ENCODE measurements at places on chromosomes 4 and X. TPM values are rescaled to one million over a fixed set of nuclear protein-coding genes. Genes with fewer than 3 reads are reported as not detected.

The POU3F4 gene
- total RNA-seq = not detected

DNA sequence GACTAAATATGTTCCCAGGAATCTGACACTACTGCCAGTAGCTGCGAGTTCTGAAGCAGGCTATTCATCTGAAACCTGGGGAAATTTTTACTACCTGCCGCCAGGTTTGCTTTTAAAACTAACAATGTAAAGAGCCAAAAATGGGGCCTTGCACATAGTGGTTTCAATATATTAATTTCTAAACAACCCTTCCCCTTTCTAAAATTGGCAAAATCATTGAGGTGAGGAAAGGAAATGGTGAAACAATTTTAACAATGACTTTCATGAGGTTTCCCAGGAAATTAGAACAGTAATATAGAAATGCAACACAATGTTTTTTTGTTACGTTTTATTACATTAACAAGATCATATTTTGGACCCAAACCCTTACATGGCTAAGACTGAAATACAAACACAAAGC lies 21.3 kb downstream of the FANCB start:
- peaks cover 4% of the 10 kb centered on the region for H3K36me3 ChIP-seq
- H3K4me1 ChIP-seq = no peaks in the 10 kb centered on the region
- H3K27me3 ChIP-seq = no peaks in the 10 kb centered on the region
- DNase-seq = no peak
- no peak overlapping the region for H3K27ac ChIP-seq

The NLGN4X gene
- total RNA-seq = 1.2 TPM

The CT83 gene
- total RNA-seq = not detected

The LRAT gene
- total RNA-seq = not detected

The FAM184B gene
- not detected for total RNA-seq

DNA sequence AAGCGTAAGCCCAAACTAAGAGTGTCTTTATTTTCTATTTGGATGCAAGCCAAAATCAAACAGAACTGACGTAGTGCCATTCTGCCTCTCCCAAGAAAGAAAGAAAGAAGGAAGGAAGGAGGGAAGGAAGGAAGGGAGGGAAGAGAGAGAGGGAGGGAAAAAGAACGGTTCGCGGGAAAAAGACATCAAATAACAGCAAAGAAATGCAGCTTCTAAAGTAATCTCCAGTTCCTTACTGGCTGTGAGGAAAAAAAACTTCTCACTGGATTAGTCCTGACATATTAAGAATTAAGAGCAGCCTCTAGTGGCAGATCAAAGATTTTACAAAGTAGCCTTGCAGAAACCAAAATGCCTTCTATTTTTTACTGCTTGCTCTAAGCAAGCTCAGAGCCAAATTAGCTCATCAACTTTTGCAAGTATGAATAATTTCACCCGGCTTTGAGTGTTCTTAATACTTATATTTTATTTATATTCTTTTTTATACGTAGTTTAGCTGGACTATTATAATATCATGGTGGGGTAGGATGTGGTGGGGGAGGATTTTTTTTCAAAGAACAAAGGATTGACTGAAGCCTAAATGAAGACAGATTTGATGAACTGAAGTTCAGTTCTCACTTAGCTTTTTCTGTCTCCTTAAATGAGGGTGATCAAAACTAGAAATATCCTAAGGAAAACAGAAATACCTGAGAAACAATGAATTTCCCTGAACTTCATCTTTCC lies 36.6 kb downstream of the PITX2 start:
- peak; percentile 33 for DNase-seq
- H3K4me1 ChIP-seq = 0 out of 2 replicates have a peak, but pooled peaks cover 3% of the 10 kb centered on the region
- H3K4me3 ChIP-seq = no peak overlapping the region
- H3K27me3 ChIP-seq = no peaks in the 10 kb centered on the region
- H3K36me3 ChIP-seq = no peaks in the 10 kb centered on the region

DNA sequence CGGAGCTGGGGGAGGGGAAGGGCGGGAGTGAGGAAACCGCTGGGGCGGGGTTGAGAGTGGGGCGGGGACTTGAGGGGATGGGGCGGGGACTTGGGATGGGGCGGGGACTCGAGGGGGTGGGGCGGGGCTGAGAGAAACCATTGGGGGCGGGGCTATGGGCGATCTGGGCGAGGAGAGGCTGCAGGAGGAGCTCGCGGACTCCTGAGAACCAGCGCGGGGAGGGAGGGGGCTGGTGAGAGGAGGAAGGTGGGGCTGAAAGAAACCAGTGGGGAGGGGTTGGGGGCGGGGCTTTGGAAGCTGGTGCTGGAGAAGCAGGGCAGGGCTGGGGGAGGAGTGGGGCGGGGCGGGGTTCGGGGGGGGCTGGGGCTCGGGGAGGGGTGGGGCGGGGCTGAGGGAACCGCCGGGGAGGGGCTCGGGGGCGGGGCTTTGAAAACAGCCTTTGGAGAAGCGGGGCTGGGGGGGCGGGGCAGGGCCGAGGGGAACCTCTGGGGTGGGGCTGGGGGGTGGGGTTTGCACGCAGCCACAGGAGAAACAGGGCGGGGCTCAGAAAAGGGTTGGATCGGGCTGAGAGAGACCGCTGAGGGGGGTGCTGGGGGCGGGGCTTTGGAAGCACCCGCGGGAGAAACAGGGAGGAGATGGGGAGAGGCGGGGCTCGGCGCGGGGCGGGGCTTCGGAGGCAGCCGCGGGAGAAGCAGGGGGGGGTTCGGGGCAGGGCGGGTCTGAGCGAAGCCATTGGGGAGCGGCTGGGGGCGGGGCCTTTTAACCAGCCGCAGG lies 777 bp upstream of the EOLA2 start:
- peak overlapping the region; percentile 85 for H3K27ac ChIP-seq
- peak; percentile 50 for DNase-seq
- no peaks in the 10 kb centered on the region for H3K4me1 ChIP-seq
- H3K4me3 ChIP-seq = peak overlapping the region; percentile 82
- H3K36me3 ChIP-seq = peaks cover 6% of the 10 kb centered on the region

DNA sequence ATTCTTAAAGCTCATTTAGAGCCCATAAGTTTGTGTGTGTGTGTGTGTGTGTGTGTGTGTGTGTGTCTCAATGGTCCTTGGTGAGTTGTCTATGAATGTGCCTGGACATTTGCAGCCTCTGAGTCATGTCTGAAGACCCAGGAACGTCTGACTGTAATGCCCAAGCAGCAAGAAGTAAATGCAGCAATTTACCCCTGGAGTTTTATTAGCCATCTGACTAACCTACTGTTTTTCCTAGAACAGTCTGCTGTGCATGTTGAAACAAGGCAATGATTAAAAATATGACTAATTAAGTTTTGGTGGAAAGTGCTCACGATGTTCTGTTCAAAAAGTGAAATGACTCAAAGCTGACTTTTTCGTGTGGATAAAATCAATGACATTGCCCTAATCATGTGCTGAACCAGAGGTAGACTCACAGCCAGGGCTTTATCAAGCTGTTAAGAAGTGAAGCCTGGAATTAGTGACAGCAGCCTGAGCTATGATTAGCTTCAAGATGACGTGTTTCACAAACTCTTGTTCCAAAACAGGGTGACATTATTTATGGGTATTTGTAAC lies 201.6 kb downstream of the CPE start:
- peak; percentile 6 for DNase-seq
- no peaks in the 10 kb centered on the region for H3K36me3 ChIP-seq
- H3K27ac ChIP-seq = no peak overlapping the region
- H3K27me3 ChIP-seq = no peaks in the 10 kb centered on the region

The SSX2B gene
- not detected for total RNA-seq

DNA sequence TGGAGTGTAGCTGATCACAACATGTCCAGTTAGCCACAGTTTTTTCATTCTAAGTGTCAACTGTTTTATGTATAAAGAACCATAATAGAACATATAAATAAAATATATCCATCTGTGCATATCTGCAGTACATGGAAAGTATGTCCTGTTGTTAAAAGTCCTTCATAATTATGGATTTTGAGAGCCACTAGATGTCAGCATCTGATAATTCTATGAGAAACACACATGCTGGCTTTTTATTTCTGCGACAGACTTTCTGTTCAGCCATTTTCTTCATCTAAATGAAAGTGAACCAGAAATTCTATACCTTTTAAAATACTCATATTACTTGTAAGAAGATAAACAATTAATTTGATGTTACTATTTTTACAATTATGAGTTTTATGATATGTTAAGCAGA lies 251.5 kb downstream of the GPM6A start:
- DNase-seq = no peak
- no peaks in the 10 kb centered on the region for H3K27me3 ChIP-seq
- no peaks in the 10 kb centered on the region for H3K4me1 ChIP-seq
- H3K4me3 ChIP-seq = no peak overlapping the region
- no peak overlapping the region for H3K27ac ChIP-seq
- H3K36me3 ChIP-seq = no peaks in the 10 kb centered on the region

- H3K27me3 ChIP-seq = no peaks in the 10 kb centered on the region
- no peak for DNase-seq
- no peaks in the 10 kb centered on the region for H3K36me3 ChIP-seq
- no peak overlapping the region for H3K27ac ChIP-seq
- no peak overlapping the region for H3K4me3 ChIP-seq
Measured at GRCh38 chr4:167890226-167890625, 202.1 kb upstream of the ANXA10 start.

DNA sequence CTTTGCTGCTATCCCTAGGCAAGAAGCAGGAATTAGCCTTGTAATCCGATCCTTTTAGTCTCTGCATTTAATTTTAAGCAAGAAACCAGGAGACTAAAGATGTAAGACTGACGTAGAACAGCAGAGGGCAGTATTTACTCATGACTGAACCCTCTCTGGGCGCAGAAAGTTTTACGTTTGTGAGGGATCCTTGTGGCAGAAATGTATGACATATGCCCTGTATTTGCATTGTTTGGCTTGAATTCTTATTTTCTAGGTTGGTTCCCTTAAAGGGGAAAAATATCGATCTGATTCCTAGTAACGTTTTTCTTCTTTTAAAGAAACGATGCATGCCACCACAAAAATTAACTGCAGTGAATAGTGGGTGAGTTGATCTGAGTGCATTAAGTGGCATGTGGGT lies 1.3 kb upstream of the FAT4 start:
- H3K27ac ChIP-seq = peak overlapping the region; percentile 8
- H3K4me1 ChIP-seq = peaks cover 28% of the 10 kb centered on the region
- H3K4me3 ChIP-seq = no peak overlapping the region

GRCh38 chr4:103449296-103450023 lies 251.3 kb upstream of the CENPE start:
- no peak overlapping the region for H3K27ac ChIP-seq
- H3K36me3 ChIP-seq = no peaks in the 10 kb centered on the region
- H3K4me3 ChIP-seq = no peak overlapping the region
- no peaks in the 10 kb centered on the region for H3K27me3 ChIP-seq
- H3K4me1 ChIP-seq = no peaks in the 10 kb centered on the region

The RGN gene
- not detected for total RNA-seq

DNA sequence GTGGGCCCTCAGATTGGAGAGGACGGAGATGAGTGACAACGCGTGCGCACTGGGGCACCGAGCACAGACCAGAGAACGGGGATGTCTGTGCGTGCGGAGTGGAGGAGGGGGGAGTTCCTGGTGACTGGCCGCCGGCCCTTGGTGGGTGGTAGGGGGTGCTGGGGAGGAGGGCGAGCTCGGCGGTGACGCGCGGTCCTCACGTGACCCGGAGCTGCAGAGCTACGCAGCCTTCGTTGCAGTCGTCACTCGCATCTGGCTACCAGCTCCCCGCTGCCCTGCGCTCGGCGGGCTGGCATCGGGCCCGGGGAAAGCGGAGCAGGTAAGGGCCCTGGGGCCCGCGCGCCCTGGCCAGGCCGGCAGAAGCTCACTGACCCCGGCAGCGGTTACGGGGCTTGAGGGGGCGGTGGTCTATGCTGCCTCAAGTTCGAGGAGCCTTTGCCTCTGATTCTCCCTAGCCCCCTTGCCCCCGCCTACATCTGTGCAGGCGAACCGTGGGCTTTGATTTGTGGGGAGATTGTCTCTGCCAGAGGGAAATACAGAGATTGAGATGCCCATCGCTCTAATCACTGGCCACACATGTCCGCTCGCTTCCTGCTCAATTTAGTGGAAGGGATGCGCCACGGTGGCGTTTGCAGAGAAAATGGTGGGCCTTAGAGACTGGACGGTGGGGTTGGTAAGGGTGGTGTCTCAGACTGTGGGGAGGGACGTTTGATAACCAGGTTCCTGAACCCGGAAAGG lies at the start of gene ARMCX4:
Gene ARMCX4 (plus strand): TSS at position 245 of the 738 bp plus-strand sequence. CDS start 3,134 bp downstream, outside the sequence.
- peaks cover 34% of the 10 kb centered on the region for H3K36me3 ChIP-seq
- H3K4me1 ChIP-seq = peaks cover 27% of the 10 kb centered on the region
- H3K27ac ChIP-seq = peak within 1 kb of the TSS; percentile 80
- peak within 1 kb of the TSS; percentile 71 for H3K4me3 ChIP-seq

- H3K36me3 ChIP-seq = peaks cover 97% of the 10 kb centered on the region
- no peaks in the 10 kb centered on the region for H3K27me3 ChIP-seq
- H3K4me1 ChIP-seq = peaks cover 32% of the 10 kb centered on the region
- H3K27ac ChIP-seq = no peak overlapping the region
Measured at GRCh38 chr4:121674696-121675095, 22.1 kb downstream of the ANXA5 start.

GRCh38 chrX:57417827-57418226 lies 131.3 kb downstream of the FAAH2 start:
- H3K27ac ChIP-seq = no peak overlapping the region
- no peak overlapping the region for H3K4me3 ChIP-seq
- H3K4me1 ChIP-seq = no peaks in the 10 kb centered on the region
- no peaks in the 10 kb centered on the region for H3K27me3 ChIP-seq

GRCh38 chr4:145177906-145178538 lies 2.4 kb downstream of the OTUD4 start:
- H3K36me3 ChIP-seq = peaks cover 11% of the 10 kb centered on the region
- H3K4me1 ChIP-seq = peaks cover 13% of the 10 kb centered on the region
- H3K27ac ChIP-seq = peak overlapping the region; percentile 55
- DNase-seq = peak; percentile 55

GRCh38 chr4:52962721-52963120 lies 100.6 kb downstream of the RASL11B start:
- no peak overlapping the region for H3K4me3 ChIP-seq
- H3K27ac ChIP-seq = no peak overlapping the region
- no peaks in the 10 kb centered on the region for H3K27me3 ChIP-seq
- H3K4me1 ChIP-seq = peaks cover 23% of the 10 kb centered on the region
- H3K36me3 ChIP-seq = no peaks in the 10 kb centered on the region

DNA sequence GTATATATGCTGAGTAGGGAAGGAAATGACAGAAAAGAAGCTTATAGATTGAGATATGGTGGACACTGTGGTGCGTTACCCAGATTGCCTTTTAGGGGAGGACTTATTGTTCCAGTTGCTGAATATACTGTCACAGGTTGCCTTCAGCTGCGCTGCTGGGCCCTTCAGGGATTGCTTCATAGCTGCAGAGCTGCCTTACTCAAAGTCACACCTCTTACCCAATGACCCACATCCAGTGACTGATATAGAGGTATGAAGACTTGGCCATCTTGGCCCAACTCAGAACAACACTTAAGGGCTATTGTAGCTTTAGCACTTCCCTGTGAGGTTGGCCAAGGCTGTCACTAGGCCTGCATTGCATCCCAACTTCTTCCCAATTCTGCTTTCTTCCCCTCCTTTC lies 63.4 kb upstream of the TMEM164 start:
- H3K36me3 ChIP-seq = no peaks in the 10 kb centered on the region
- H3K27me3 ChIP-seq = no peaks in the 10 kb centered on the region
- no peak overlapping the region for H3K4me3 ChIP-seq
- no peak overlapping the region for H3K27ac ChIP-seq

GRCh38 chr4:7183780-7184460 lies 8.4 kb upstream of the SORCS2 start:
- no peaks in the 10 kb centered on the region for H3K4me1 ChIP-seq
- H3K27me3 ChIP-seq = no peaks in the 10 kb centered on the region
- H3K27ac ChIP-seq = no peak overlapping the region
- no peaks in the 10 kb centered on the region for H3K36me3 ChIP-seq

The DGAT2L6 gene
- not detected for total RNA-seq

GRCh38 chrX:85573801-85574200 lies 194.3 kb upstream of the POF1B start:
- no peaks in the 10 kb centered on the region for H3K27me3 ChIP-seq
- DNase-seq = no peak
- H3K27ac ChIP-seq = no peak overlapping the region
- no peaks in the 10 kb centered on the region for H3K4me1 ChIP-seq

All from SJSA1 (cell line).